ENCODE measurements at places on chromosomes 4 and X. TPM values are rescaled to one million over a fixed set of nuclear protein-coding genes. Genes with fewer than 3 reads are reported as not detected.

The TGIF2LX gene
- not detected for total RNA-seq

The LRCH2 gene
- total RNA-seq, result not detected

The RIPPLY1 gene
- not detected for total RNA-seq

The RIBC1 gene
- total RNA-seq, result 1.1 TPM

The XAGE2 gene
- total RNA-seq, result not detected

The UGT2B11 gene
- total RNA-seq, result not detected

DNA sequence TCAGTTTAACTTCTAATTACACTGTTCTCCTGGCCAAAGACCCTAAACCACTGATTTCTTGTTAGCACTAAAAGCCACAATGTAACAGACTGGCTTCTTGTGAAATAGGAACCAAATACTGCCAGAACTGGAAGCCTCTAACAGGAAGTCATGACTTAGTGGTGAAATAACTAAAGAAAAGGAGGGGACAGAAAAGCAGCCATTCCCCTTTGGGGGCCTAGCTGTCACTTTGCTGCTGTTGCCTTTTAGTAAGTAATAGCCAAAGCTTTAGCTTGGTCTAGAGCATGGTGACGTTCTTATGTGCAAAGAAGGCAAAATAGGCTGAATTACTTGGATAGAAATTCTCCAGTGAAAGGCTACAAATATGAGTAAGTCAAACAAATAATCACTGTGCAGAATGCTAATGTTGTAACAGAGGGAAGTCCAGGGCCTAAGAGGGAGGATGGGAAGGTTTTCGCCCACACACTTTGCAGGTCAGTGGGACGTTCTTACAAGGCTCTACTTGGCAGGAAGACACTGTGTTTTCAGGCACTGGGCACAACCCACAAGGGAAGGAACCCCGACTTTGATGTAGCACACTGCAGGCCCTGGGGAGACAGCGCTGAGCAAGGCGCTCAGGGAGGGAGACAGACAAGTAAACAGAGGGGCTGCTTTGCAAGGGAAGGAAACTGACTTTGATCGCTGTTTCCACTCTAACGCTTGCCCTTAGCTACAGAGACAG, 16.7 kb downstream of the GAB3 start:
- DNase-seq, result peak; percentile 76

DNA sequence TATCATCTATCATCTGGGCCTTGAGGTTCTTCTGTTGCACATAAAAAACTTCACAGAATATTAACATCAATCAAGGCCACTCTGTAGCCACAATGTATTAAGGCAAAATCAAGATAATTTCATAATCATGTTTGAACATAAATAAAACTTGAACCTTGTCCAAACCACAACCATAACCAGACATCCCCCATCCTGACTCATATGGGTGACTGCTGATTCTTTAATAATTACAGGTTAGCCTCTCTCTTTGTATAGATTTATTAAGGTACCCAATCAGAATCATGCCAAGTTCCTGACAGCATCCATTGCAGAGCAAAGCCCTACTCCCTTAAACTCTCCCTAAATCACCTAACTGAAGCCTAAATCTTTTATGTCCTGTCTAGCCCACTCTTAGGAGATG, 16.7 kb upstream of the AREG start:
- no peak for DNase-seq

DNA sequence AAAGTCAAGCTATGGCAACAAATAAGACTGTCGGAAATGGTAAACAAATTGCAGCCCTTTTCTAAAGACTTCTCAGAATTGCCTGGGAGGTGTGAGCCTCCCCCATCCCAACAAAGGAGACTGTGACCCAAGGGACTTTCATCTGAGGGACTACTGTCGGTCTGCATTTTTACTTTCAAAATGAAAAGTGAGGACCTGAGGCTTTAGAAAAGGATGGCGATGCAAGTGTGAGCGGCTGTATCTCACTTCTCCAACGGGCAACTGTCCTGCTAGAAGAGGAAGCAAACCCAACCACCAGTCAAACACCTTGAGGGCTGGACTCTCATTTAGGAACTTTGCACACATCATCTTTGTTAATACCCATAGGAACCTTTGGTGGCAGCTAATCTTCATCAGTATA, 62.6 kb upstream of the CLNK start:
- no peak for DNase-seq

- no peak for DNase-seq
These were observed 12.7 kb upstream of the UBA6 start for GRCh38 chr4:67713529-67714247.

DNA sequence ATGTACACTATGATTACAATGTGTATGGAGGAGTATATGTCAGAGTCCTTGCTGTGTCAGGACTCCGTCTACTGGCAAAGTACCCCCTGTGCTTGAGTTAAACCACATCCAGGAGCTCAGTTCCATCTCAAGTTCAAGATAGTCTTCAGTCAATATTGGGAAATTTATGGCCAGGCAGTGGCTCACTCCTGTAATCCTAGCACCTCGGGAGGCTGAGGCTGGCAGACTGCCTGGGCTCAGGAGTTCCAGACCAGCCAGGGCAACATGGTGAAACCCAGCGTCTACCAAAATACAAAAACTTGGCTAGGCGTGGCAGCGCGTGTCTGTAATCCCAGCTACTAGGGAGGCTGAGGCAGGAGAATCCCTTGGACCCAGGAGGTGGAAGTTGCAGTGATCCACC, 5.8 kb downstream of the SLBP start:
- no peak for DNase-seq

DNA sequence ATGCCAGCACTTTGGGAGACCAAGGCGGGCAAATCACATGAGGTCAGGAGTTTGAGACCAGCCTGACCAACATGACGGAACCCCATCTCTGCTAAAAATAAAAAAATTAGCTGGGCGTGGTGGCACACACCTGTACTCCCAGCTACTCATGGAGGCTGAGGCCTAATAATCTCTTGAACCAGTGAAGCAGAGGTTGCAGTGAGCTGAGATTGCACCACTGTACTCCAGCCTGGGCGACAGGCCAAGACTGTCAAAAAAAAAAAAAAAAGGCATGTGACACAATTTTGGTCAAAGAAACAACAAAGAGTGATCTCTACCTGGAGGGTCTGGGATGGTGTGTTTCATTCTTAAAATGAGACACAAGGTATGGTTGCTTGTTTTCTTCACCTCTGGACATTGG, 188.2 kb upstream of the HS3ST1 start:
- no peak for DNase-seq

- no peak for DNase-seq
These were observed 4.7 kb upstream of the GPR78 start for GRCh38 chr4:8575457-8575856.

GRCh38 chr4:45663003-45663402, 460.9 kb downstream of the GABRG1 start:
- no peak for DNase-seq

DNA sequence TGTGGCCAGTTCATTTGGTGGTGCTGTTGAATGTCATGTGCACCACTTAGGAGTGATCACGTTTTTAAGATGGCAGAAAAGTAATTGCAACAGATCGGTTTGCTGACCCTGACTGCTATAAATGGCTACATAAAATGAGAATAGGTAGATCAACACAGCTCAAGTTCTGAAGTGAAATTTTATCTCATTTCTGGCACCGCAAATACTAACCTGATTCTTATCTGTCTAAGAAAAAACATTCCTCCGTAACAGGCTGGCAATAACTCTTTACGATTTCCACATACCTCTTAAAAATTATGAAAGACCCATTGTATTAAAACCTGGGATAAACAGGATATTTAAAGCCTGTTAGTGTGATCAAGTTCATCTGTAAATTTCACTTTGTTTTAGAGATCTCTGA, 387.5 kb downstream of the PDGFC start:
- DNase-seq, result no peak

- no peak for DNase-seq
These were observed 21.1 kb upstream of the PIGA start for GRCh38 chrX:15356444-15356843.

- no peak for DNase-seq
These were observed 158.4 kb downstream of the CHIC2 start for GRCh38 chr4:53905941-53906377.

DNA sequence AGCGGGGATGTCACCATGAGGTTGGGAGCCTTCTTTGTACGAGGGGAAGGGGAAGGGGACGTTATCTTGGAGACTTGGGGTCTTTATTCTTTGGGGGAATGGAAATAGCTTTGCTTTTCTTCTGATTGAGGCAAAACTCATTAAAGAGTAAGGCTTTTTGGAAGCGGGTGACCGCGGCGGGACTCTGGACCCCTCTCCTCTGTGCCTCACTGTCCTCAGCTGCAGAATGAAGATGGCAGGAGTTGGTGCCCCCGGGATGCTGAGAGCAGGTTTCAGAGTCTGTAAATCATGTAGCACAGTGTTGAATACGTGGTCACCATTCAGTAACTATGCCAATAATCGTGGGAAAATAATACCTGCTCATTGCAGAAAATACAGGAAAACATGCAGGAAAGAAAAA, 32.1 kb downstream of the HTT-AS start:
- peak; percentile 37 for DNase-seq

DNA sequence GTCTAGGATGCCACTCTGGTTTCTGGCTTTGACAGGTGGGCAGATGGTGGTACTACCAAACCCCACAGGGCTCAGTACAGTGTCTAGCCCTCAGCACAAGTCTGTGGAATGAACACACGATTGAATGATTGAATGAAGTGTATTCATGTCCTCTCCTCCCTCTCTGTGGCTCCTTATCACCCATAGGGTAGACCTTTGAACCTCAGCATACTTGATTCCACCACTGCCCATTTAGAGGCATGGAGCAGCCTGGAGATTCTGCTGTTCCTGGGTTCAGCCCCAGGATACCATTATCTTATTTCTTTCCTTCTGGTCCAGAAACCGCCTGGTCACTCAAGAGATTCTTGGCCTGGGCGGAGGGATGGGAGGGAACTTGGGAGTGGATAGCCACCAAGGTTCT, 53.9 kb downstream of the PRPS1 start:
- no peak for DNase-seq
